ENCODE measurements at places on chromosomes 6 and 20. TPM values are rescaled to one million over a fixed set of nuclear protein-coding genes. Genes with fewer than 3 reads are reported as not detected.

DNA sequence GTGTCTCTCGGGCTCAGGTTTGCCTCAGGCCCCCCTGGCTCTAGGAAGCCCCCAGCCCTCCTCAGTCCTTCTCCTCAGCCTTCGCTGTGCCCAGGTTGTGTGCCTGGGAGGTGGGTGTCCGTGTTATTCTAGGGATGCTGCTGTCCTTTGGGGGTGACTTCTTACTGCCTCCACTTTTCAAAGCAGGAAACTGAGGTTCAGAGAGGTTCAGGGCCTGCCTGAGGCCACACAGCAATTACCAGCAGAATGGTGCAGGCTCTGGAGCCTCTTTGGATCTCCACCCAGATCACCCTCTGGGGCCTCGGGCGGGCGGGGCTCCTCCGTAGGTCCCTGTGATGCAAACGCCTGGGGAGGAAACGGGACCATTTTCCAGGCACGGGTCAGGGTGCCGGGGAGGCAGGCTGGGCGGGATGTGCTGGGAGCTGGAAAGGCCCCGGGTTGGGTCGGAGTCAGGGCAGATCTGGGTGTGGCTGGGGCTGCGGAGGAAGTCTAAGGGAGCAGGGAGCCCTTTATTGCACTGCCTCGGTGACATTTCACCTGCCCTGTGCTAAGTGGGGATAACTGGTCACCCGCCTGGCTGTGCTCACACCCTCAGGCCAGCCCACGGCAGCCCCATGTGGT is 23.2 kb downstream of the GATA5 start:
- DNase-seq: no peak

DNA sequence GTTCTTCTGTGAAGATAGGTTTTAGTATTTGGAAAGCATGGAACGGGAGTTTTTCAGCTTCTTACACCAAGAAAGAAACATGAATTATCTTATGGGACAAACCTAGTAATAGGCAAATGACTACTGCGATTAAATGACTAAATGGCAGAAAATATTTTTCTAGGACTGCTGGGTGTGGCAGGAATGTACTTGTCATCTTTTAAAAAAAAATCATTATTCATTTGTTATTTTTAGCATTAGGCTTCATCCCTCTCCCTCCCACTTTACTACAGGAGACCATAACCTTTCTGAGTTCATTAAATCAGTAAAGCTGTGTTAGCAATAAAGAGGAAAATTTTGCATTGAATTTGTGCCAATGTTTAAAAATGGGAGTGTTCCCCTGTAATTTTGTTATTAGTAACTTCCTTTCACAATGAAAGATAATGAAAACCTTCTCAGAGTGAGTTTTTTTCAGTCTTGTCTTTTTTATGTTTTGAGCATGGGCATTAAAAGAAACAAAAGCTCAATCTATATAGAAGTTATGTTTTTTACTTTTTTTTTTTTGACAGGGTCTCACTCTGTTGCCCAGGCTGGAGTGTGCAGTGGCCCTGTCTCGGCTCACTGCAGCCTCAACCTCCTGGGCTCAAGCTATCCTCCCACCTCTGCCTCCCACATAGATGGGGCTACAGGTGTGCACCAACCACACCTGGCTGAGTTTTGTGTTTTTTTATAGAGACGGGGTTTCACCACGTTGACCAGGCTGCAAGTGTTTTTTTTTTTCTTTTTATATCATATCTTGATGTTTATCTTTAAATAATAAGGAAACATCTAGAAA is 105.6 kb upstream of the CLDN20 start:
- DNase-seq: no peak

GRCh38 chr6:49541936-49542335 is 8.5 kb upstream of the C6orf141 start:
- DNase-seq: no peak

DNA sequence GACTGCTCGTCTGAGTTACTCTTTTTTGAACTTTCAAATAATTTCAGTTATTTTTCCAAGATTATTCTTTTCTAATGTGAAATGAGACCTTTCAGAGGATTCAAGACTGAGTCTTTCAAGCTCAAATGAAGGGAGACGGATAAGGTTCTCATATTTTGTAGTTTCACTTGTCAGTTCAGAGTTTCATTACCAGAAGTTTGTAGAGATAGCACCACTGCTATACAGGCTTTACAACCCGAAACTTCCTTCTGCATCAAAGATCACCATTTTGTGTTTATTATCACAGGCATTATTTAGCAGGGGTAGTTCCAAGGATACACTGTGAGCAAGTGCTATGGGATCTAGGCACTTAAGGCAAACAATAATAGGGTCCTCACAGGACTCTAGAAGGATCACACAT is 74.7 kb upstream of the EPHA7 start:
- DNase-seq: no peak

Gene RAET1E
- total RNA-seq: not detected

Gene PTGIS
- total RNA-seq: not detected
